ENCODE measurements at places on chromosomes 1 and 21. TPM values are rescaled to one million over a fixed set of nuclear protein-coding genes. Genes with fewer than 3 reads are reported as not detected.

- DNase-seq: no peak
Observed at GRCh38 chr1:7852804-7853683, at the start of gene UTS2. TSS of gene UTS2 (minus strand) at chr1:7853065. CDS start at chr1:7853003, 62 bp downstream.

- no peak for DNase-seq
Observed at GRCh38 chr1:224635356-224635755, 19.2 kb downstream of the CNIH3 start.

- DNase-seq: no peak
Observed at GRCh38 chr1:6416295-6416656, 3.4 kb downstream of the HES2 start.

The CHIT1 gene
- polyA plus RNA-seq: 0.09 TPM

DNA sequence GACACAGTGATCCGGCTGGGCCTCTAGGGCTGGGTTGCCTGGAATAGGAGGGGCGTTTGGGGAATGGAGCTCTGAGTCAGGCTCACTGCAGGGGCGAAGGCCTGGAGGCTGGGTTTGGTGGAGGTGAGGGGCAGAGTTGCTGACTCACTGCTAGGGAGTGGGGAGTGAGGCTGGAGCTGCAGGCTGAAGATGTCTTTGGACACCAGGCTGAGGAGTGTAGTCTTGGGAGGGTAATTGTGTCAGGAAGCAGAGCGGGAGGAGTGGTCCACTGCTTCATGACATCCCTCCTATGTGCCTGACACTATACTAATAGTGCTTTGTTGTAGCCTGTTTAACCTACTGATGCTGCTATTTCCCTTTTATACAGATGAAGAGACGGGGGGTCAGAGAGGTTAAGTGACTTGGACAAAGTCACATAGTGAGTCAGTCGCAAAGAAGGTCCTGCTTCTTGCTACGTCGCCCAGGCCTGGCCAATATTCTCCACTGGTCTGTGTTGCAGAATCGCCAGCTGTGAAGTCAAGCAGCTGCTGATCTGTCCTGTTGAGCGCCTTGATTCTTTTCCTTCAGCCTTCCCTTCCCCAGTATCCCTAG, 13.6 kb downstream of the ACTL8 start:
- no peak for DNase-seq

The RGS13 gene
- not detected for polyA plus RNA-seq

The PLA2G2C gene
- 0.26 TPM for polyA plus RNA-seq

- DNase-seq: no peak
Observed at GRCh38 chr1:23169727-23170335, 1.2 kb upstream of the LUZP1 start.

DNA sequence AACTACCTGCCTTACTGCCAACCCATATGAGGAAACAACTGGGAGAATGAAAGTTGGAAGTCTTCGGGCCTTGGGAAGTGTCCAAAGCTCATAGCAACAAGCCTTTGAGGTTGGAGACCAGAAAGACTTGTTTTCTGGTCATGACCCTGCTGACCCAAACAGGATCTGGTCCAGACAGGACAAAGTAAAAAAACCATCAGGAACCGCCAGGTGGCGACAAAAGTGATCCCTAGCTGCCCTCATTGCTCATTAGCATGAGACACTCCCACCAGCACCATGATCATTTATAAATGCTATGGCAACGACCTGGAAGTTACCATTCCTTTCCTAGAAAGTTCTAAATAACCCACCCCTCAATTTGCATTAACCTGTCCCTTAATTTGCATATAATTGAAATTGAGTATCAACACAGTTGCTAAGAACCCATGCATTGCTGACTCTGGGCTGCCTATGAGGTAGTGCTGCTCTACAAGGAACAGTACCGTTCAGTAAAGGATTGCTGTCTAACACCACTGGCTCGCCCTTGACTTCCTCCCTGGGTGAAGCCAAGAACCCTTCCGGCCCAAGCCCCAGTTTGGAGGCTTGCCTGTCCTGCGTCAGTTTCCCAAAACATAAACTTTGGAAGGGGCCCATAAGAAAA, 89.0 kb downstream of the URB2 start:
- DNase-seq: no peak

- DNase-seq: no peak
Observed at GRCh38 chr1:26897351-26897750, 2.9 kb downstream of the GPATCH3 start.

The MED8 gene
- 40.4 TPM for polyA plus RNA-seq

The SCAMP3 gene
- 58.9 TPM for polyA plus RNA-seq

GRCh38 chr1:55255901-55256300, 40.7 kb upstream of the USP24 start:
- DNase-seq: no peak

- no peak for DNase-seq
Observed at GRCh38 chr1:31576743-31577455, 584 bp downstream of the TINAGL1 start.

GRCh38 chr1:226872437-226872836, 2.0 kb downstream of the PSEN2 start:
- no peak for DNase-seq

The PFKL gene
- 172 TPM for polyA plus RNA-seq

GRCh38 chr1:212512816-212513559, 80.3 kb downstream of the NENF start:
- no peak for DNase-seq

The SMYD3 gene
- polyA plus RNA-seq: 30.5 TPM

The CNN3 gene
- 448 TPM for polyA plus RNA-seq

- DNase-seq: no peak
Observed at GRCh38 chr1:37782491-37782890, 11.2 kb upstream of the MANEAL start.

The LRRC7 gene
- 9.6 TPM for polyA plus RNA-seq

The AADACL4 gene
- 1.8 TPM for polyA plus RNA-seq

- DNase-seq: no peak
Observed at GRCh38 chr1:39450956-39451606, 40.4 kb upstream of the BMP8A start.

The MPL gene
- 0.60 TPM for polyA plus RNA-seq

DNA sequence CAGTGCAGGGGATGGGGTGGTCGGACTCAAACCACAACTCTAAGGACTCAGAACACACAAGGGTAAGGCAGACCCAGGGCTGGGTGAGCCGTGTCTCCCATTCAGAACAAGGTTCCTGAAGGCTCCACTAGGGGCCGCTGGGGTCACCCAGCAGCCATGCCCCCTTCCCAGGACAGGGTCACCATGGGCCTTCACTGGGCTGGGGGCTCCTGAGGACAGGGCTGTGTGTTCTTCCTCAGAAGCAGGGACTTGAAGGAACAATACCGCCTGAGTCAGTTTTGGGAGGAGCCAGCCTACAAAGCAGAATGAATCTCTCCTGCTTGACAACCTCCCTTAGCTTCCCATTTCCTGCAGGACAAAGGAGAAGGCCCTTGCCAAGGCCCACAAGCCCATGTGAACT, 15.4 kb downstream of the RIMS3 start:
- DNase-seq: no peak

DNA sequence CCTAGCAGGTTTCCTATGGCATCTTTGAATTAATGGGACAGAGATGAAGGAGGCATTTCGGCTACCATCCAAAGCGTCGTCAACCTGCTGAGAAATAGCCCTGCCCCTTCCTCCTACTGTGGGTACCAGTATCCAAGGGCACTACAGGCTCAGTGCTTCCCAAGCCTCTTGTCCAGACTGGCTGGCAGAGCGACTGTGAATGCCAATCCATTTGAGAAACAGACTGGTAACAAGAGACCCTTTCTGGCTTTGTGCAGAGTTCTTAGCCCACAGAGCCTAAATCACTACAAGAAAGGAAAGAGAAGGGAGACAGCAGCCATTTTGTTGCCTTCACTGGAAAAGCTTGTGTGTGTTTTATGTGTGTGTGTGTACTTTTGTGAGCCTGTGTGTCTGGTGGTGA, 115.5 kb downstream of the HMGB4 start:
- DNase-seq: no peak

DNA sequence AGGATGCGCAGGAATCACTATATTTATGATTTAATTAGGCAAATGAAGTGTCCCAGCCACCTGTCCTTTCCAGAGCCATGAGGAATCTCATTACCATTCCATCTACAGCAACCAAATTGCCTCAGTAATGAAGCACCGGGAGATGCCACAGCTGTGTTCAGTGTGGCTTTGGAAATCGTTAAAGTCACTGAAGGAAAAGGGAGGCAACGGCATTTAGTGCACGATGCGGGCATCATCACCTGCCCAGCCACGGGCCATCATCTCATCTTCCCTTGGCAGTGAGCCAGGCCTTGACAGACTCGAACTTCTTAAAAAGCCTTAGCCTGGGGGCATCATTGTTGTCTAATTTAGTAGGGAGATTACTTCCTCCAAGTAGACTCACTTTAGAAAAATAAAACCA, 67.8 kb downstream of the CNIH3 start:
- DNase-seq: peak; percentile 47

DNA sequence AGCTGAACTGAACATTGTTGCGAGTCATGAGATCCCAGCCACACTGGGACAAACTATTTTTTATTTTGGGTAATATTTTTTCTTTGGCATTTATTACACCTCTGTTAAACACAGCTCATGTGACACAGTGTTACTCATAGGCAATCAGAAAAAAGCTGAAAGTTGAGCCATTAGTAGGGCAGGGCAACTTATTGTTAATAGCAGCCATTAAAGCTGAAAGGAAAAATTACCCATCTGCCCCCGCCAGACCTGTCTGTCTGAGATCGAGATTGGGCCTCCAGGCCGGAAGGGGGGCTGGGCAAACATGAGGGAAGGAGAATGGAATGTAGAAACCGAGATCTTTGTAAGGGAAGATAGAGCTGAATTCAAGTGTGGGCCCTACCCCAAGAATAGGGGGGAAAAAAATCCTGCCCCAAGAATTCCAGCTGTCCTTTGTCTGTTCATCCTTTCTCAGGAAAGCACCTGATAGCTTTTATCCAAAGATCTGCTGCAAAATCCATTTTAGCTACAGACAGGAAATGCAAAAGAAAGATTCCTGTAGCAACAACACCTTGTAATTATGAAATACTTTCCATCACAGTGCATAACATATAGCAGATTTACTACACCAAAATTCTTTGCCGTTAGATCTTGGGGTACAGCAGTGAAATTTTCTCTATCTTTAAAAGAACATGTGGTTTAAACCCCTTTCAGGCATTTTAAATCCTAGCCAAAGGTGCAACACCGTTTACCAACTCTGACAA, 212.8 kb downstream of the PBX1 start:
- DNase-seq: no peak

The TMEM240 gene
- 8.4 TPM for polyA plus RNA-seq

The TNFRSF14 gene
- 19.7 TPM for polyA plus RNA-seq

DNA sequence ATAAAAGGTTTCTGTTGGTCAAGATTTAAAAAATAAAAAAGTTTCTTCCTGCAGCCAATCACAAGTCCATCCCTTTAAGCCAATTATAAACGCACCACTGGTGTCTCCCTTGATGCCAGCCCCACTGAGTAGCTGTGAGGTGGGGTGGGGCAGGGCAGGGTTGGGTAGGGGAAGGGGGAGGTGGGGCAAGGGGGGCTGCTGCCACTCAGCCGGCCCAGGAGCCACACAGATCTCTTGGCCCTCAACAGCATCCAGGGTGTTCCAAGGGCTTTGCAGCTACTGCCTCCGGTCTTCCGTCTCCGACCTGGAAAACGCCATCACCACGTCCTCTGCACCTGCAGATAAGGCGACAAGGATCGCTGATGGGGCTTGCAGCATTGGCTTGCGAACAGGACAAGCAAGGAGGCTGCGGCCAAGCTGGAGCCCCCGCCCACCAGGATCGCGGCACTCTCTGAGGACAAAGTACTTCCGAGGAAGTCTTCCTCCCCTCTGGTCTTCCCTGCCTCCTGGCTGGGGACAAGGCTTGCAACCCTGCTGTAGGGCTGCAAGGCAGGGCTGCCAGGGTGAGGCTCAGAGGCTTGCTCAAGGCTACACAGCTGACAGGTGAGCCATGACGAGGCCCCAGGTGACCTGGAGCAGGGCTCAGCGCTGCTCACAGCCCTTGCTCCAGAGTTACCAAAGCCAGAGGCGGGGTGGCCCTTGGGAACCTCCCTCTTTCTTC, 26.8 kb upstream of the CLSTN1 start:
- DNase-seq: no peak

GRCh38 chr1:229410370-229410691, 23.6 kb downstream of the ACTA1 start:
- no peak for DNase-seq

The FALEC gene
- polyA plus RNA-seq: 0.48 TPM

DNA sequence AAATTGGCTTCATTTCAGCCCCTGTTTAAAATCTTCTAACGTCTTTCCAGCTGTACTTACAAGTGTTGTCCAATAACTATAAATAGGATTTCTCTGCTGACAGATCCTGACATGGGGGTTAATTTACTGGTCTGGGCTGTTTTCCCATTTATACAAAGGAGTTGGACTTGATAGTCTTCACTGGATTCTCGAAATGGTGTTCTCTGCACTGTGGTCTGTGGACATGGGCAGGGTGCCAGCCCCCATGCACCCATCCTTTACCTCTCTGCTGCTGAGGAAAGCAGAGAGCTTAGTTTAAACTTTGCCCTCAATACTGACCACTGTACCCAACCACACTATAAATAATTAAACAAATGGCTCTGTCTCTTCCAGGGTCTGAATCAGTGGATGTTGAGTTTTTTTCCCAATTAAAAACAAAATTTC, 5.2 kb downstream of the DIO1 start:
- DNase-seq: peak; percentile 60

The PEX14 gene
- polyA plus RNA-seq: 15.6 TPM

The HHAT gene
- polyA plus RNA-seq: 14.6 TPM

- DNase-seq: no peak
Observed at GRCh38 chr1:43683560-43683959, 23.8 kb upstream of the ST3GAL3 start.

- DNase-seq: no peak
Observed at GRCh38 chr1:204588826-204589225, 72.6 kb downstream of the MDM4 start.

DNA sequence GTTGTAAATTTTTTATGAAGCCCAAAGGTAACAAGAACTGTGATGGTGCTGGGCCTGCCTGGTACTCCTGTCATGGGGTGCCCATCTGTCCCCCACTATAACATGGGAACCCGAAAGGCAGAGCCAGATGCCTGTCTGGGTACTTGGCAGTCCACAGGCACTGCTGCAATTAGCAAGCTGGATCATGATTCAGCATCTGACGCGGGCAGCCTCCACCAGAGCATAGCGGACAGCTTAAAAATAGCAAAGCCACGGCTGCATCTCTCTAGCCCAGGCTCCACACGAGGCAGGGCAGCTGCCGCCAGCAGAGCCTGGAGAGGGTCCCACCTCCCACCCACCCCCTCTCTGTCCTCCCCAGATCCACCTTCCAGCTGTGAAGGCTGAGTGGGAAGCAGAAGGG, 22.9 kb downstream of the SUSD4 start:
- no peak for DNase-seq

- DNase-seq: no peak
Observed at GRCh38 chr21:38494703-38495102, 3.6 kb downstream of the ERG start.

GRCh38 chr1:15246960-15247614, at the start of gene FHAD1:
TSS of gene FHAD1 (plus strand) at chr1:15247223. CDS start at chr1:15251785, 4,562 bp downstream.
- DNase-seq: peak; percentile 60
